ENCODE measurements at places on chromosomes 1 and 21.

DNA sequence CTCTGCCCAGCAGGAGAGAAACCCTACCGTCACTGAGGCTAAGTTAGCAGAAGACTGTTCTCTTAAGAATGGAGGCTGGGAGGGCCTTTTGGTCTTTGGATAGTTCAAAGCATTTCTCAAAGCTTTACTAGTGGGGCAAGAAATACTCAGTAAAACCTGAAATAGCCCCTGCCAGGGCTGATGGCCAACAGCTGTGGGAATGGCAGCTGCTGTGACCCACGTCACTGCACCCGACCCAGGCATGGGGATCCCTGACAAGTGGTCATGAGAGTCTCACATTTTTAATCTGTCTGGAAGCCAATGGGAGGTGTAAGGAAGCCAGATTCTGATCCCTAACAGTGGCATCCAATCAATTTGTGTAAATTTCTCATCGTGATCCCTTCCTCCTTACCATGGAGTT lies 44.5 kb upstream of the ENAH start:
- DNase-seq, result no peak

DNA sequence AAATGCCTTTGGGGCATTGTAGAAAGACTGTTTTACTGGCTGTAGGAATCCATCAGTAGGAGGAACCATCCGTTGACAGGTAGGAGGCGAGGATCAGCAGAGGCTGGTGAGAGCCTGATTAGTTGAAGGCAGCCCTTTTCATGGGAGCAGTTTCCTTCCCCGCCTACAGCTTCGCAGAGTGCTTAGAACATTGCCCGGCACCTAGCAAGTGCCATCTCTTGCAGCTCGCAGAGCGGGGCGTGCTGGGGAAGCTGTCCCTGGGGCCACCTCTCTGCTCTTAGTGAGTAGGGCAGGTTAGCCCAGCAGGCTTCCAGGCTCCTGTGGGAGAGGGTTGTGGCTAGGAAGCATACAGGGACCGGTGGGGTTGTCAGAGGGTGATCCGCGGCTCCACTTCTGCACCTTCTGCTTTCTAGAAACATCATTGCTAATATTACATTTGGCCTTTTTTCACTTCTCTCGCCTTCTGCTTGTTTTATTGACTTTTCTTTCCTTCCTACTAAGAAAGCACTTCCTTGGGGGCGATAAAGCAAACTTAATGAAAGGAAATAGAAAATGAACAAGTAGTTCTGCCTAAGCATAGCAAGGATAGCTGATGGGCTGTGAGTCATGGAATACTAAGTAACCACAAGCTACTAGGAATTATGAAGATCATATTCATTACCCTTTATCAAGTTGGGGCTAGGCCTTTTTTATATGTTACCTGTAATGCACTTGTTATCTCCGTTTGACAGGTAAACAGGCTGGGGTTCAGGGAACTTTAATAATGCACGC lies 176.7 kb downstream of the GALNT2 start:
- DNase-seq, result no peak

- DNase-seq, result no peak
Observed at GRCh38 chr1:180975551-180975950, 47.1 kb downstream of the STX6 start.

DNA sequence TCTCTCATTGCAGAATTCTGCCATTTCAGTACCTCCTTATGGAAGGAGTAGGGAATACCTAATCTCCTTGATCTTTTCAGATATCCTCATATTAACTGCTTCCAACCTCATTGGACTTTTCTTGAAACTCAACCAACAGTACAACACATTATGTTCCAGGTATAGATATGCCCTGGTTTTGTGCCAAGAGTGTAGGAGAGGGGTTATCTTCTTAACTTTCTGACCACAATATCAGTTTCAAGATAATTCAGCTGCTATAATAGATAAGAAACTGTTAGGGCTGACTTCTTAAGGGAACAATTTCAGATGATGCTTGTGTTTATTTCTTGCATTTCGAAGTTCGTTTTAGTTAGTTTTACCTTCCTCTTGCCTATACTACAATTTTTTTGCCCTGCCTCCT lies 2.1 kb upstream of the LPGAT1 start:
- no peak for DNase-seq

DNA sequence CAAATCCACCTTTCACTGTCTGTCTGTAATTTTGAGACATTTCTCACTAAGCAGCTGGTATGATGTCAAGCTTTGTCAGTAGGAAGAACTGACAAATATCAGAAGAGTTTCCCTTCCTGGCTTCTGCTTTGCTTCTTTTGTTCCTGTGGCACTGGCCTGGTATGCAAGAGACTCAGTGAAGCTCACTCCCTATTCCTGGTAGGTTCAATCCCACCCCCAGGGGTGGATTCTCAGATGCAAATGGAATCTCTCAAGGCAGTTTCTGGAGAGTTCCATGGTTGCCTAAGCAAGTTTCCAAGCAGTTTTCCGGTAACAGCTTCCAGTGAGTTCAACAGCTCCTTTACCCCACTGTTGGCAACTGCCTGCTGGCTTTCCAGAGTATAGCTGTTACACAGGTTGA lies 683.4 kb downstream of the PTPRC start:
- no peak for DNase-seq

- no peak for DNase-seq
Observed at GRCh38 chr1:45356186-45356585, 15.9 kb upstream of the MUTYH start.

- no peak for DNase-seq
Observed at GRCh38 chr1:203206129-203206687, 19.7 kb upstream of the CHI3L1 start.
